ENCODE measurements at places on chromosomes 1 and 21.

DNA sequence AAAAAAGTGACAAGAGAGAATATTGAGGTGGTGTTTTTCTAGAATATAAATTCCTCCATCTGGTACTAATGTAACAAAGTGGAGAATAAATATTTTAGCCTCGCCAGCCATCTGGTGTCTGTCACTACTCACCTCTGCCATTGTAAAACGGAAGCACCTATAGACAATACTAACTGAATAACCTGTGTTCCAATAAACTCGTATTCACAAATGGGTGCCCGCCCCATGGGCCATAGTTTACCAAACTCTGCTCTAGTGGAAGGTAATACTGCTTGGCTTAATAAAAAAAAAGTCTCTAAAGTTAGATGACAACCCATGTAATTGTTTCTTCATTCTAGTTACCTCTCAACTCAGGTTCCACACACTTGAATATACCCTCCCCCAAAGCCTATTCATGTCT is 8.1 kb downstream of the MIS18A start:
- no peaks in the 10 kb centered on the region for H3K27me3 ChIP-seq
- peaks cover 24% of the 10 kb centered on the region for H3K36me3 ChIP-seq
- H3K27ac ChIP-seq: no peak overlapping the region
- no peak overlapping the region for H3K4me3 ChIP-seq

GRCh38 chr1:205700865-205701401 is 20.6 kb upstream of the SLC45A3 start:
- H3K4me1 ChIP-seq: peaks cover 9% of the 10 kb centered on the region
- H3K36me3 ChIP-seq: no peaks in the 10 kb centered on the region
- H3K4me3 ChIP-seq: no peak overlapping the region
- no peak overlapping the region for H3K27ac ChIP-seq
- peak; percentile 66 for DNase-seq

DNA sequence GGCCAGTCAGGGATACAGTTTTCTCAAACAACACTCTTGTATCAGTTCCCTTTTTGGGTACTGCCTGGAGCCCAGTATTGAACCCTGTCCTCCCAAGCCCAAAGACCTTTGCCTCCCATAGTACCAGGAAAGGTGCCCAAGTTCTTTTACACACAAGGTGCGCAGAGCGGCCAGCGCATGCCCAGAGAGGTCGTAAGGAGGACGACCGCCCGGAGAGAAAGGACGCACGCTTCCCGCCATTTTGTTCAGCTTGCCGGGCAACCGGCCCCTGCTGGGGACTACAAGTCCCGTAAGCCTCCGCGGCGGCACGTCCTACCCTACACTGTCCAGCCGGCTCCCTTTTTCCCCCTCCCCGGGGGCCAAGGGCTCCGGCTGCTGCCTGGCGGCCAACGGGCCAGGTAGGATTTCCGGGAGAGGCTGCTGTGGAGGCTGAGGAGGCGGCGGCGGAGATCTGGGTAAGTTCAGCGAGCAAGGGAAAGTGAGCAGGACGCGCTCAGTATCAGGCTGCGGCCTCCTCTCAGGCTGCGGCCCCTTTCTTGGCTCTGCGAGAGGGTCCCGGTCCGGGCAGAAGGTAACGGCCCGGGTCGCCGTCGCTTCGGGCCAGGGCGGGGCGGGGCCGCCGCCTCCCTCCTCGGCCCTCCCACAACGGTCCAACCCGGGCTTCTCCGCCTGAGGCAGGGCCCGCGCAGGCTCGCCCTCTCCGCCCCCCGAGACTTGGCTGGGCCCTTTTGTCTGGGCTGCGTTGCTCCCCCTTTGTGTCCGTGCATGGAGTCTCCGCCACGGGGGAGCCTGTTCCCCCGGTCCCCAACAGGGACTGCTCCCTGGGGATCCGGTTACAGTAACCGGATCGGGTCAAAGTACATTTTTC is at the start of gene PHACTR4:
TSS of gene PHACTR4 (plus strand) at position 370 of the 868 bp plus-strand sequence. CDS start 37,708 bp downstream, outside the sequence.
- DNase-seq: peak; percentile 97
- H3K36me3 ChIP-seq: no peaks in the 10 kb centered on the region
- peak within 1 kb of the TSS; percentile 67 for H3K4me3 ChIP-seq
- no peaks in the 10 kb centered on the region for H3K27me3 ChIP-seq
- peak within 1 kb of the TSS; percentile 86 for H3K27ac ChIP-seq

- H3K27ac ChIP-seq: no peak overlapping the region
- H3K4me3 ChIP-seq: no peak overlapping the region
- peaks cover 19% of the 10 kb centered on the region for H3K4me1 ChIP-seq
- H3K27me3 ChIP-seq: no peaks in the 10 kb centered on the region
- H3K36me3 ChIP-seq: no peaks in the 10 kb centered on the region
These were observed 75.2 kb upstream of the GADD45A start for GRCh38 chr1:67609577-67610341.
